ENCODE measurements at places on chromosomes 2 and 18. TPM values are rescaled to one million over a fixed set of nuclear protein-coding genes. Genes with fewer than 3 reads are reported as not detected.

GRCh38 chr2:100703213-100703612 lies 116.7 kb upstream of the NPAS2 start:
- no peak for DNase-seq

GRCh38 chr18:3874125-3874524 lies 424.2 kb downstream of the TGIF1 start:
- DNase-seq: no peak

DNA sequence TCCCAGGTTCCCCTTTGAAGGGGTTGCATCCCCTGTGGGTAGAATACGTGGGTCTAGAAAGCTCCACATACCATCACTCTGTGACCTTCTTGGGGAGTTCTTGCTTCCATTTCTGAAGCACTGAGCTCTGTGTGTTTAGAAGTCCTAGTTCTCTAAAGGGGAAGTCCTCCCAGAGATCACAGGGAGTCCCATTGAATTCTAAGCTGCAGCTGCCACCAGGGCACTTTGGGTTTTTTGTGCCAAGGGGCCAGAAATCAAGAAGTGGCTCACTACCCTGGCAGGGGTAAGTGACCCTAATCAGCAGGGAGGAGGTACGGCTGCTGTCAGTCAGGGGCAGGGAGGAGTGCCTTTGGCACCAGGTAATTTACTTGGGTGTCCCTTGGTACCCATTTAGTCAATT lies 70.9 kb downstream of the EHD3 start:
- no peak for DNase-seq

GRCh38 chr18:66616523-66616983 lies 12.7 kb upstream of the CDH19 start:
- no peak for DNase-seq

DUSP19 gene
- 1.4 TPM for total RNA-seq

- no peak for DNase-seq
These were observed 11.2 kb upstream of the GYPC start for GRCh38 chr2:126644630-126645191.
